ENCODE measurements at places on chromosomes 11 and 22.

GRCh38 chr11:122155765-122156527, 39.9 kb upstream of the BLID start:
- DNase-seq = peak; percentile 30

DNA sequence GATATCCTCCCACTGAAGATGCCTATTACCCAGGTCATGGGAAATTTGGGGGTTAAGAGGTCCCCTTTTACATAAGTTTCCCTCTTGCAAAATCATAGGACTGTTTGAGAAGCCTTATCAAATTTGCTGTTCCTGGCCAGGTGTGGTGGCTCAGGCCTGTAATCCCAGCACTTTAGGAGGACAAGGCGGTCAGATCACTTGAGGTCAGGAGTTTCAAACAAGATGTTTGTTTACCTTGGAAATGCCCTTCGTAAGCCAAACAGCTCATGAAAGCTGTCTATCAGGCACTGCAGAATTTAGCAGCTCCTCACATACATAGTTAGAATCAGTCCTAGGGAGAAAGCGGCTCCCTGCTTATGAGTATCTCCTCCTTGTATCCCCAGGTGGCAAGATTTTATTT, 4.9 kb upstream of the EI24 start:
- no peak for DNase-seq

DNA sequence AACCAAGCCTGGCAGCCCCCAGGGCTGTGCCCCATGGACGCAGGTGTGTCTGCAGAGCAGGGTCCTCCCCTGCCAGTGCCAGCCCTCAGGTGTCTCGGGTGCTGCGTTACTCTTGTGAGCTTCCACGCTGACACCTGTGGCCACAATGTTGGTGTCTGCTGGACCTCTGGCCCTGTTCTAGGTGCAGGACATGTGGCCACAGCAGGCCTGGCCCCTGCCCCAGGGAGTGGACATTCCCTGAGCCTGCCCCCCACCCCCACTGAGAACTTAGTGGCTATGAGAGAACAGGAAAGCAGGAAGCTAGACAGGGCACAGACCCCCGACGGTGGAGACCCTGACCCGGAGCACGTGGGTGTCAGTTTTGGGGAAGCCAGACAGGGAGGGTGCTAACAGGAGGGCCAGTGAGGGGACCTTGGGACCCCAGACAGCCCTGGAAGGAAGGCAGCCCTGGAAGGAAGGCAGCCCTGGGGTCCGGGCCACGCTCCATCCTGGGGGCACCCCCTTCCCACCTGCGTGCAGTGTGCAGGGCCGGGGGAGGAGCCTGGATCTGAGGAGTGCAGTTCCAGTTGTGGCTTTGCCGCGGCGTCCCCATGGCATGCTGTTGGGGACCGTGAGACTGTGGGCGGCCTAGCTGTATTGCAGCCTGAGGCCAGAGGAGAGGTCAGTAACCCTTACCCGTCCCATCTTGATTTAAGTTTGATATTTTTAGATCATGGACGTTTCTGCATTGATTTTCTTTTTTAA, 43.9 kb upstream of the PPARA start:
- no peak for DNase-seq

DNA sequence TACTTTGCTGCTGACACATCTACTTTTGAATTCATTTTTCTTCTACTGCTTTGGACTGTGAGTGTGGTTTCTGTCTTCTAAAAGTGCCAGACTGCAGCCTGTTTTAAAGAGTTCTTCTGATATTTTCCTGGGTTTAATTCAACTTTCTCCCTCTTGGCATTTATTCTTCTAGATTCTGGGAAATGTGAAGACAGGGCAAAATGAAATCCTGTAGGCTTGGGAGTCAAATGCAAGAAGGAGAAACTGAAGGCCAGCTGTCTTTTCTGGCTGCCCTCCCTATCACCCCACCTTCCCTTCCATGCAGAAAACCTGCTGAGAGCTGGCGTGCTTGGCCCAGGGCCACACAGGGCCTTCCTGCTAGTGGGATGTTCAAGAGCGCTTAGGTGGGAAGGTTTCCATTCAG, 7.6 kb downstream of the ZNF70 start:
- DNase-seq = peak; percentile 76

DNA sequence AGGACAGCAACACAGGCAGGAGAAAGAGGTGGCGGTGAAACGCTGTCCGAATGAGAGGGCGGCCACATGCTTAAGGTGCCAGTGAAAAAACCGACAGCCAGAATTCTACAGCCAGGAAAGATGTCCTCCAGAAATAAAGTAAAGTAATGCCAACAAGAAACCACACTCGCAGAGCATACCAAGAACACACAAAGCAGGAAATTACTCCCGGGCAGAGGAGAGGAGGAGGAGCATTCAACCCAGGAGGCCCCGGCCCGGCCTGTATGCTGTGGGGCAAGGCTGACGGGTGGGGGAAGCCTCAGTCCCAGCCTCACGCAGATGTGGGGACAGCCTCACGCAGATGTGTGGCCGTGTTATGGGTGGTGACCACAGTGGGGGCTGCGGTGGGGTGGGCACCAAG, 28.0 kb downstream of the CHID1 start:
- no peak for DNase-seq

DNA sequence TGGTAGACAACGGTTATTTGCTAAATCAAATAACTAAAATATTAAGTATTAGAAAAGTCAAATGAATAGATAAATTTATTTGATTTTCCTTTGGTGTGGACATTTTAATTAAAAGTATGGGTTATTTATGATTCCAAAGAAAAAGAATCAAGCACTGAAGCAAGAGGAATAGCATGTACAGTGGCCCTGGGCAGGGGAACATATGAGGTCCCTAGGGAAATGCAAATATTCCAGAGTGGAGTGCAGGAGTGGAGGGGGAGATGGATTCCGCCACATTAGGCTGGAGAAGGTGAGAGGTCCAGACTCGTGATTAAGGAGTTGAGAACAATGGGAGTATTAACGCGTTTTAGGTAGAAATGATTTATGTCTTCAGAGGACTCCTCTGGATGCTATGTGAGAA, 30.0 kb downstream of the RASSF10 start:
- DNase-seq = no peak

GRCh38 chr11:44949160-44950030, 1.3 kb downstream of the TP53I11 start:
- DNase-seq = no peak

DNA sequence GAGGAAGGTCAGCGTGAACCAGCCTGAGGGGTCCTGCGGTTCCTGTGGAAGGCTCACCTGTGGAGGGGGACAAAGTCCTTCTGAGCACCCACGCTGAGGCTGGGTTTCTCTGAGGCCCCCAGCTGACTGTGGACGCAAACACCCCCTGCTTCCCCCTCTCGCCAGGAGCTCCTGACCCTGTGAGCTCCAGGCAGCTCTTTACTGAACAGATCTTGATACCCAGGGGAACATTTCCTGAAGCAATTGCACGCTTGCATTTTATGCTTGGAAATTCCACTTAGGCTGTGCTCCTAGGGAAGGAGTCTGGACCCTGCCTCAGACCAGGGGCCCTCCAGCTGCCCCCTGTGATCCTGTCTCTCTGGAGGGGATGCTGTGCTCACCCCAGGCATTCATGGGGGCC, 454.2 kb upstream of the B3GAT1 start:
- DNase-seq = no peak

GRCh38 chr22:31346255-31346732, at the start of gene PATZ1:
TSS of gene PATZ1 (minus strand) at chr22:31346346. CDS start at chr22:31345602, 744 bp downstream.
- DNase-seq = peak; percentile 86

- no peak for DNase-seq
These were observed 88.7 kb upstream of the DRD2 start for GRCh38 chr11:113563766-113564526.

- DNase-seq = no peak
These were observed 60.9 kb downstream of the SMIM38 start for GRCh38 chr11:69216647-69217051.

DNA sequence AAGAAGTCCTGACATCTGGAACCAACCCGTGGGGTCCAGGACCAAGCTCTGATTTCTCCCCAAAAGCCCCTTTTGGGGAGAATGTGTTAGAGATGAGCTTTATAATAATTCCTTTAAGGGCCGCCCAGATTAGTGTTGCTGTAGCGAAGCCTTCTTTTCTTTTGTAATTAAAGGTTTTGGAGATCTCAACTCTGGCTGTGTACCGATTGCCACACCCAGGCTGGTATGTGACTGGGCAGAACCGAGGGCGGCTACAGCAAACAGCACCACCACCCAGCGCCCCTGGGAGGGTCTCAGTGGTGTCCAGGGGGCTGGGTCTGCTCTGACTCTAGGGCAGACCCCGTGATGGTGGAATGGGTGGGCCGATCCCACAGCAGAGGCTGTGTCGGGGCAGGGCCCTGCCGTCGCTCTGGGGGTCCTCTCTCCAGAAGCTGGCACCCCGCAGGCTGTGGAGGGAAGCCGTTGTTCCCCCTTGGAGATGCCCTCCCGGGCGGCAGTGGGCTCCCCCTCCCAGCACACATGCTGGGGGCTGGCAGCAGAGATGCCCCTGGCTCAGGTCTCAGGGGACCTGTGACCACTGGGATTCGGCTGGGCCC, 31.0 kb downstream of the TPCN2 start:
- DNase-seq = no peak

DNA sequence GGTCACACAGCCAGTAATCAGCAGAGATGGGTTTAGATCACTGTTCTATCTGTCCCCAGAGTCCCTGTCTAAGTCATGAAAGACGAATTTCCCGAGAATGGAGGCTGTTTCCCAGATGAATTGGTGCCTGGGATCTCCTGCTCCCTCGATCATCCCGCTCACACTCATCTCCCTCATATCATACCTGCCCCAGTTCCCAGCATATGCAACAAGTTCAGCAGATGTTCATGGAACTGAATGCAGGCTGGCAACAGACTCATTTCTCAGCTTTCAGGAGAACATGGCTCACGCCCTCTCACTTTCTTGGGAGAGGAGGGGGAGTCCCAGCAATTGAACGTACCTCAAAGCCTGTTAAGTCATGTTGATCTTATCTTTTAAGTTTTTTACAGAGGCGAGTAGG, 22.1 kb downstream of the CD6 start:
- no peak for DNase-seq

GRCh38 chr22:42648368-42649245, 585 bp downstream of the CYB5R3 start:
- no peak for DNase-seq

DNA sequence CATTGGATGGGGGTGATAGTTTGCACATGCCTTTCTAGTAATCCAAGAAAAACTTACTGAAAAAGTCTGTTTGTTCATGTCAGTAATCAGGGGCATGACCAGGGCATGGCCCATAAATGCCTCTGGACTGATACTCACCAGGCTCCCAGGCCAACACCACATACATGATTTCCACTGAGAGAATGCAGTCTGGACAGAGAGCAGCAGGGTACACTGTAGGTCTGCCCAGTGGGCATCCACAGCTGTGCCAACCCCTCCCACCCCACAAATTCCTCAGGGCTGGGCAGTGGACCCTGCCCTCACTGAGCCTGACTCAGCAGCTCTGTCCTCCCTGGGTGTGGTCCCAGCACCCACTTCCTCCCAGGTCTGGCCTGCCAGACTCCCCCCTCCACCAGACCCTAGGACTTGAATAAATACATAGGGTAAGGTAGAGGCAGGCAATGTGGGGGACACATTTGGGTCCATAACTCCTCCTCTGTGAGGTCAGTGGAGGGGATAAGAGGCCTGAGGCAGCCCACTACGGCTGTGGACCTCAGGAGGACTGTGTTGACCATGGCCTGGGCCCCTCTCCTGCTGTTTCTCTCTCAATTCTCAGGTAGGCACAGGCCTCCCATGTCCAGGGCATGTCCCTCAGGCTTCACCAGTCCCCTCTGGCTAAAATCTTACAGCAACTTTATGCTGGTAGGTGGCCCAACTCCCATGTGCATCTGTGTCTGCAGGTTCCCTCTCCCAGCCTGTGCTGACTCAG, 92.2 kb upstream of the TOP3B start:
- DNase-seq = no peak

DNA sequence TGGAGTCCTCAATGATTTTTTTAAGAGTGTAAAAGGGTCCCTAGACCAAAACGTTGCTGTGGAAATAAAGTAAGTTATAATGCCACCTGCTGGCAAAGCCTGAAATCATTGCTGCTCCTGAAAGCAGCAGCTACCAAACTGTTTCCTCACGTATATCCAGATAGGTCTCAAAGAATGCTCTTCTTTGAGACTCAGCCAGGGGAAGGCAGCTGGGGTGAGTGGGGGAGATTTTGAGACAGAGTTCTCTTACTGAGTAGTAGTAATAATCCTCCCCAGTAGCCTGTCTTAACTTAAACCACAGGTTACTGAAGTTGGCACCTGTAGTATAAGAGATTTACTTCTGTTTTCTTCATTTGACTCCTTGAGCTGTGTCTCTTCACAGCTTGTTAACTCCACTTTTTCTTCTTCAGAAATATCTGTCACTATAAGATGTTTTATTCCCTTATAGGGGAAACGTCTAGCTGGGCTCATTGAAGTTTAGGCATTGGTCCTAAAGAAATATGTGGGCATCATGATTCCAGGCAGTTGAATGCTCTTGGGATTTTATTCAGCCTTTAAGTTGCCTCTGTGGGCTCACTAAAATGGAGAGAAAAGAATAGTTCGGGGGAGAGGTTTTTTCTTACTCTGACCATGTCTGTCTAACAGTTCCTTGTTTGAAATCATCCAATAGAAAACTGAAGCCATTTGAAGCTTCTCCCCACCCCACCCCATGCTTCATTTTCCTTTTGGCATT, 77.9 kb downstream of the BTBD10 start:
- peak; percentile 41 for DNase-seq

GRCh38 chr11:36278531-36279282, 10.5 kb downstream of the COMMD9 start:
- no peak for DNase-seq

- DNase-seq = no peak
These were observed 32.9 kb downstream of the PPIL2 start for GRCh38 chr22:21698430-21699329.

DNA sequence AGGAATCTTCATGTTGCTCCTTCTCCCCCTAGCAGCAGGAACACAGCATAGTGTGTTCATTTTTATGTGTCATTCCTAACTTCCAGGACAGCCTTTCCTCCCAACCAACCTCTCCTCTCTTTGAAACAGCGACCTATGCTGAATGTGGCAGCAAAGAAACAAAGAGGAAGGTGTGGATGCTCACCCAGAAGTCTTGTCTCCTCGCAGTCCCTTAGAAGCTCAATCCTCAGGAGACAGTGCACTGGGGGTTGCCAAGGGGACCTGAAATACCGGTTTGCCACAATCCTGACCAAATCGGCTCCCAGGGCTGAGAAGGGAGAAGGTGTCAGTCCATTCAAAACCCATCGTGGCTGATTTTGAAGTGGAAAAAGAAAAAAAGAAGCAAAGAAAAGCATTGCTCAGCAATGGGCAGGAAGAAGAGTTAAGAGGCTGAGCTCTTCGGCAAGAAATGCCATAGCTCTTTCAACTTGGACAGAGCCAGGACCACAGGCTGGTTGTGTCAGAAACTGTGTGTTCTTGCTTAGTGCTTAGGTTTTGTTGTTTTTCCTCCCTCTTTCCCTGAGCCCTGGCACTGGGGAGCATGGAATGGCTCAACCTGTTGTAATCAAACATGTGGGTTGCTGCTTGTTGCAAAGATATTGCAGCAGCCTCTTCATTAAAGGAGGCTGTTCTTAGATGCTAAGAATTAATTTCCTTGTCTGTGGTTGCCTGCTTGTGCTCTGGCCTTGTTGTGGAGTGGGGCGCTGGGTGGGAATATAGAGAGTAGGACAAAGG, 30.4 kb upstream of the TENM4 start:
- no peak for DNase-seq

All from ovary (tissue), 10 donors.